NCI-H2029 treated with DMSO at 0.1 percent for 48 hours (cell line): ENCODE measurements at places on chromosomes 5 and 9.

GRCh38 chr9:108535526-108535925 is 320.3 kb downstream of the ACTL7B start:
- DNase-seq = no peak

GRCh38 chr9:87290241-87291052 is 207.2 kb upstream of the DAPK1 start:
- no peak for DNase-seq

DNA sequence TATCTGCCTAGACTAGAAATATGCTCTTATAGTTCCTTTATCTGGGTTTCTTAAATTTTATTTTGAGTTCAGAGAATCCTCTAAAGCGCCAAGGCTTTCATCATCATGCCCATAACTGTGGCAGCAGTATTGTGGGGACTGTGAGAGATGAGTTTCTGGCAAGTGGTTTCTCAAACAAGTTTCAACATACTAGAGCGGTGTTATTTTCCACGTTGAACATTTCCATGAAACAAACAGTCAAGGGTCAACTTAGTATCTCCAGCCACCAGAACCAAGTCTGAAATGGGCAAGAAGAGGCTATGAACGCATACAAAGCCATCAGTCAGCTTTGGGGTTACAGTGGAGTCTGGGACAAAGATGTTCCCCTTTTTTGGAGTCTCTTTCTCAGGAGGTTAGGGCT is 40.3 kb downstream of the SERINC5 start:
- no peak for DNase-seq

DNA sequence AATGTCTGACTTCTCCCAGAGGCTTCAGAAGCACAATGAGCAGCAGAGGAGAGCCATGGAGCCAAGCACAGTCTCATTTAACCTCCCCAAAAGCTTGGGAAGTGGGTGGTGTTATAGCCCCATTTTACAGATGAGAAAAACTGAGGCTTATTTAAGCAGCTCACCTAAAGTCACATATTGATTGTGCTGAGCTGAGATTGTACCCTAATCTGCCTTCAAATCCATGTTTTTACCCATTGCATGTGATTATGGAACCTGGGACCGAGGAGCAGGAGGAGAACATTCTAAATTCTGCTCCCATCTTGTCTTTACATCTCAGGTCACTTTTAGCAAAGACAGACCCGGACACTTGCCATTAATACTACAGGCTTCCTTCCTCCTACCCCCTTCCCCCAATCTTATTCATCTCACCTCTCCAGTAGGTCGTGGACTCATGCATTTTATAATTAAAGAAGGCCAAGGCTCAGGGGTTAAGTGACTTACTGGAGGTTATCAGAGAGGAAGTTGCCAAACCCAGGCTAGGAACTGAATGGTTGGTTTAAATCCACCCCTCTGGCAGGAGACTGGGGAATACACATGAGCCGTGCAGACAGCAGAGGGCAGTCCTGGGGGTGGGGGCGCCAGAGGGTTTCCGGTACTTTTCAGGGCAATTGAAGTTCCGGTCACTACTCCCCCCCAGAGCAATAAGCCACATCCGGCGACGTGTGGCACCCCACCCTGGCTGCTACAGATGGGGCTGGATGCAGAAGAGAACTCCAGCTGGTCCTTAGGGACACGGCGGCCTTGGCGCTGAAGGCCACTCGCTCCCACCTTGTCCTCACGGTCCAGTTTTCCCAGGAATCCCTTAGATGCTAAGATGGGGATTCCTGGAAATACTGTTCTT is 51.0 kb upstream of the IL17B start:
- no peak for DNase-seq

DNA sequence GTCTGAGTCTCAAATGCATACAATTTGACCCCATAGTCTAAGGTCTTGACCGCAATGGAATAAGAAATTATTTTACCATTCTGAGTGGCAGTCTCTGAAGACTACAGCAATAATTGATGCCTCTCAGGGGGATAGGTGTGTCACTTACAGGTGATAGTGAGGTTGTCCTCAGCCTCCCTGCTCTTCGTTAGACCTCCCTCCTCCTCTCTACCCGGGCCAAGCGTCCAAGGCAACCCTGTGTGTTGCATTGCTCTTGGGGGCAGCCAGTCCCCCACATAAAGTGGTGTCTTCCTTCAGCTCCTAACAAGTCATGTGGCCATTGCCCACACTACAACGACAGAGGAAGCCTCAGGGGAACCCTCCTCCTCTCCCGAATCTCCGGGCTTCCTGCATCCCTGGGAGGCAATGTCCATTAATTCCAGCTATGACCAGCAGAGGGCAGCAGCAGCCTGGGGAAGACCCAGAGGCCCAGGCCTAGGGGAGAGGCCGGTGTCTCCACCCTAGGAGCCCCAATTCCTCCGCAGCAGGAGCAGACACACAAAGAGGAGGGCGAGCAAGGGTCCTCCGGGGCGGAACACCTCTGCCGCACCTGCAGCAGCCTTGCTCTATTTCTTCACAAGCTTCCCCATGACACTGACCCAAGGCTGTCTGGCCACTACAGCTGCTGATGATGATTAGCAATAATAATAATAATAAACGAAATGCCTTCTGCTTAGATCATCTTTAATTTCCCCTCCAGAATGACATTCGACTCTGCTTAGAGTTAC is 134.8 kb downstream of the KCNIP1 start:
- peak; percentile 59 for DNase-seq

GRCh38 chr5:1557114-1557873 is 33.5 kb upstream of the LPCAT1 start:
- DNase-seq = no peak

DNA sequence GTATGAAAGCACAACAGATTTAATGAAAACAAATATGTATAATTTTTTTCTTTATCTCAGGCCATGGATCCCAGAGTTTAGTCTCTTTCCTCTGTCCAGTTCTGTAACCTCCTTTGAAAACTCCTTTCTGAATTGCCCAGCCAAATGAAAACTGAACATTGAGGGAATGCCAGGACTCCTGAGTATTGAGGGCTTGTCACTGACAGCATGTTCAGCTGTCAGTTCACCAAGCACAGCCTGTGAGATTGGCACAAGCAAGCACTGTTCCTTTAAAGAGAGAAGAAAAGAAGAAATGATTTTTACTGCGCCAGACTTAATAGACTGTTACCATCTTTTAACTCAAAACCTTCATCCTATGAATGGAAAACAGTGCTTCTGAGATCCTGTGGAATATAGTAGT is 27.3 kb downstream of the TTC1 start:
- no peak for DNase-seq

- DNase-seq = peak; percentile 6
These were observed 1.3 kb downstream of the GPR150 start for GRCh38 chr5:95620870-95621838.

DNA sequence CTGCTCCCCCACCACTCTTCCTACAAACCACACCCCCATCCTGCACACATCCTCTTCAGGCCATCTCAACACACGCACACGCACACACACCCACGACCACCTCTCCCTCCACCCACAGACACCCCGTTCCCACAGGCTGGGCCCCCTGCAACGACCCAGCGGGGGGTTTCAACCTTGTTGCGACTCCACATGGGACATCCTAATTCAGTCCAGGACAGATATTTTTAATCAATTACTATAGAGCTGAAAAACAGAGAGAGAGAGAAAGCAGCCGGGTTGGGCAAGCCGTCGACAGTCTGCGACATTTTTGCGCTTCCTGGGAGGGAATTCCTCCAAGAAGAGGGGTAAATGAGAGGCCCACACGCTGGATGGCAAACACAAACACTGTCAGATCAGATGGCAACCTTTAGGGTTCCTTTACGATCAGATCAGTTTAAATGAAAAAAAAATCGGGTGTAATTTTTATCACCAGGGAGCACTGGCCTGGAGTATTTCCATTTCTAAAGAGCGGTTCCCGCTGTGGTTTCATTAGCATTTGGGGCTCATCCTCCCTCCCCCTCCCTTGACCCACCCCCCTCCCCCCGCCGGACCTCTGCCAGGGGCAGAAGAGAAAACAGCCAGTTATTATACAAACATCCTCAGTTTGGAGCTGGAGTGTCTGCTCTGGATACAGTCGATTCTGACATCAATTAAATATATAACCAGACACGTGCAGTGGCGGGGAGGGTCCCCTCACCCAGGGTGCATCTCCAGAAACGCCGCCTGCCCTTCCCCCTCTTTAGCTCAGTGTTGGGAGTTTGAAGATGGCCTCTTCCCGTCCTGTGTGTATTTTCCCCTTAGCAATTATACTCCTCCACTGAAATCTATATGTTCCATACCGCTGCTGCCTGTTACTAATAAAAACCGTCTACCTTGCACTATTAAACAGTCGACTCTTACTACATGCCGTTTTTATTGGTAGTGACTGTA is 2.3 kb upstream of the IRX2 start:
- DNase-seq = no peak

GRCh38 chr5:110945874-110946436 is 125.6 kb upstream of the TSLP start:
- no peak for DNase-seq

DNA sequence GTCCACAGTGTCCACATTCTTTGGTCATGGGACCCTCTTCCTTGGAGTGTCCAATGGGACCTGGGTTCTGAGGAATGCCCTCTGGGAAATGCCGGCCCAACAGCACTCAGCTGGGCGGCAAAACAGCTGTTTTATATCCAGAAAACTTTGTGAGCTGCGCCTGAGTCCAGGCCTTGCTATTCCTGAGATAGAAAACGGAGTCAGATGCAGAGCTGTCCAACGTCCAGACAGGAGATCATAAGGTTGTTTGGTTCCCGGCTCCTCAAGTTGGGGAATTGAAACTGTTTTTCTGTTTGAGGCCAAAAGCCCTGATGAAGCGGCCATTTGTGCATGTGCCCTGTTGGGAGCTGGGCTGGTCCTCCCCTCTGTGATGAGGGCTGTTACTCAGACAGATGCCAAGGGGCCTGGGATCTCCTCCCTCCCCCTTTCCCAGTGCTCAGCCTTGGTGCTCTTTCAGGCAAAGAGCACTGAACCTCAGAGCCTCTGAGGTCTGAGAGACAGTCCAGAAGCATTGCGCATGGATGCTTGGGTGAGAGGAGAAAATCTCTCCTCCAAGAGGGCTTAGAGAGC is 66.6 kb upstream of the GARNL3 start:
- DNase-seq = no peak

- DNase-seq = peak; percentile 66
These were observed 47.3 kb downstream of the TRIO start for GRCh38 chr5:14190194-14191164.

GRCh38 chr9:92911511-92912475 is 34.0 kb upstream of the ZNF484 start:
- peak; percentile 15 for DNase-seq

DNA sequence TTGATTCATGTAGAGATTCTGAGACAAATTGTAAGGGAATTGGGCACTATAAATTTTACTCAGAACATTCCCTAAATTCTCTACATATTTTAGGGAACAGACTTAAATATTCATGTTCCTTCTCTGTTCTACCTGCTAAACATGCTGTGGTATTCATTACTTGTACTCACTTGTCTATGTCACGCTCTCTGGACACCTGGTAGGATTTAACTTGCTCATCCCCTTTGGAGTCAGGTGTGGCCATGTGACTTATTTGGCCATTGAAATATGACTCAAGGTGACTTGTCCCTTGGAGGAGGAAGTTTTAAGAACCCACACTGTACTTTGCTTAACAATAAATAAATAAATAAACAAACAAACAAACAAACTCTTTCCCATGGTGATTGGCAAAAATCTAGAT is 2258.8 kb upstream of the WWC1 start:
- no peak for DNase-seq

GRCh38 chr9:99855467-99856176 is 33.9 kb downstream of the NR4A3 start:
- no peak for DNase-seq

- DNase-seq = no peak
These were observed 1.6 kb downstream of the ZNF366 start for GRCh38 chr5:72505539-72506157.

GRCh38 chr5:54844266-54844665 is 141.1 kb downstream of the ESM1 start:
- DNase-seq = no peak

GRCh38 chr9:37029776-37030610 is 4.1 kb downstream of the PAX5 start:
- DNase-seq = no peak

GRCh38 chr9:124658165-124659017 is 112.7 kb downstream of the NR6A1 start:
- peak; percentile 98 for DNase-seq

DNA sequence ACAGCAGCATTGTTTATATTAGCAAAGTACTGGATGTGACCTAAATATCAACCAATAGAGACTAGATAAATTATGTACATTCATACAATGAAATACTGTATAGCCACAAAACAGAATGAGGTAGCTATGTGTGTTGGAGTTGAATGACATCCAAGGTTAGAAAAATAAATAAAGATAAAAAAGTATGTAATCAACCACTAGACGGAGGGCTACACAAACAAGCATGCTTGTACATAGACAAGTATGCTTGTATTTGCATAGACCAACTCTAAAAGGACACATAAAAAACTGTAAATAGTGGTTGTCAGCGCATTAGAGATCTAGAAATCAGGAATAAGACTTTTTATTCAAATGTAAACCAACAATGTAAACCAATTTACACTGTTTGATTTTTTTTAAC is 3.0 kb downstream of the FEM1C start:
- no peak for DNase-seq

- DNase-seq = no peak
These were observed 239.7 kb downstream of the PIK3R1 start for GRCh38 chr5:68455216-68455615.

- no peak for DNase-seq
These were observed 45.1 kb upstream of the GARNL3 start for GRCh38 chr9:127219520-127219919.

DNA sequence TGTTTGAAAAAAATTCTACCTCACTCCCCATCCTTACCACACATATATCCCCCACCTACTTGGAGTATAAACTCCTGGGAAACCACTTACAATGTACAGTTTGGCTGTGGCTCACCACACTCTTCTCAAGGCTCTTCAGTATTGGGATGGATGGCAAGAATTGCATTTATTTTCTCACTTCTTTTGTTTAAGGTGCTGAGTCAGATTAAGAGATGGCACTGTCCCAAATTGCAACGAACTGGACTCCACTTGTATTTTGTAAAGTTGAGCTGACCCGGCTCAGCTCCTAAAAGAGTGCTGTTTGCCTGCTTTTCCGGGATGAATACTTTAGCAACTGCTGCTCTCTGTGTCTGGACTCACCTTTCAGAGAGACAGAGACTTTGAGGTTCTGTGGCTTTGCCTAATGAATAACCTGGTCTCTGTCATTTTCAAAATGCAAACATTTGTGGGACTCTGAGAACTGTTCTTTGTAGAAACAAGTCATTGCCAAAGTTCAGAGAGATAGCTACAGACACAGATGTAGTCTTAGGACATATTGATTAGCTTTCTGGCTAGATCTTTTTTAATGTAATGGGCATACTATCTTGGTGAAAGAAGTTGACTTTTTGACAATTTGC is 42.2 kb downstream of the PPP2R2B start:
- no peak for DNase-seq

- no peak for DNase-seq
These were observed 450.2 kb downstream of the NR2F1-AS1 start for GRCh38 chr5:93130624-93131490.

- DNase-seq = no peak
These were observed 421.7 kb downstream of the CDK5RAP2 start for GRCh38 chr9:120158221-120158620.

DNA sequence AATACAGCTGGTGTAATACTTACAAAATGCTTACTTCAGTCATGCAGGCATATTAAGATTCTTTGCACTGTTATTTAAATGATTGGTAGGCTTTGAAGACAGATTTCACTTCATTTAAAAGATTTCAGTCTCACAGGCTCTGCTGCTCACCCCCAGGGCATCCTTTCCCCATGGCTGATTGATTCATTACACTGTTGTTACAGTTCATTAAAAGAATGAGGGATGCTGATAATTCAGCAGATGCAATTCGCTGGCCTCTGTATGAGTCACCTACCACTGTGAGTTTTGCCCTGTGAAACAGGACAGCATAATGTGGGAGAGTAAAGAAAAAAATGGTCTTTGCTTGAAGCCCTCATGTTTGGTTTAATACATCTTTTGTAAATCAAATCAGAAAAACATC is 246.9 kb downstream of the CYLC2 start:
- DNase-seq = no peak
